ENCODE measurements at places on chromosomes 5 and 9. TPM values are rescaled to one million over a fixed set of nuclear protein-coding genes. Genes with fewer than 3 reads are reported as not detected.

GRCh38 chr5:151917904-151918303 is 6.7 kb downstream of the GLRA1 start:
- no peak for DNase-seq

DNA sequence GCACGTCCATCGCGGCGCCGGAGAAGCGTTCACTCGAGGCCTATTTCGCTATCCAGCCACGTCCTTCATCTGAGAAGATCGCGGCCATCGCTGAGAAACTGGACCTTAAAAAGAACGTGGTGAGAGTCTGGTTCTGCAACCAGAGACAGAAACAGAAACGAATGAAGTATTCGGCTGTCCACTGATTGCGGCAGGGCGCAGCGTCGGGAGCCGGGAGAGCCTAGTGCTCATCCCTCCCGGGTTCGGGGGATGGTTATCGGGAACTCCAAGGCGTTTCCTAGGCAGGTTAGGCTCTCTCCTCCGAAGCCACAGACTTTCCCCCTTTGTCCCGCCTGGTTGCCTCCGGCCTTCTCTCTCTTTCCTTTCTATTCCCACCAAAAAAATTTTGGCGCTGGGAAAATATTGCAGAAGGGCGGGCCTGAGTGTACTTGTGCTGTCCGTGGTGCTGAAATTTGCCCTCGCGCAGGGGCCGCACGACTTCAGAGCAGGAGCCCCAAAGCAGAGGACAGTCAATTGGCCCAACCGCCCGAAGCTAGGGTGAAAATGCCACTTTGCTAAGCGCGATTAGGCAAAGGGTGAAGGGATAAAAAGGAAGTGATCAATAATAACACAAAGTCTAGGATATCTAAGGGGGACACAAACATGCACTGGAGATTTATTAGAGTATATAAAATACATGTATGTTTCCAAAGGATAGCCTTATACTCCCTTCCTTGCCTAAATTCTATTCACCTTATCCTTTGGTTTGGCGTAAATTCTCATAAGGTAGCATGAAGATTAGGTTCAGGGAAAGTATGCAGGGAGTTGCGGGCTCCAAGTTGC is 1.8 kb downstream of the POU4F3 start:
- DNase-seq, result peak; percentile 52

Gene SLC6A7
- not detected for total RNA-seq

Gene KCNV2
- total RNA-seq, result not detected

DNA sequence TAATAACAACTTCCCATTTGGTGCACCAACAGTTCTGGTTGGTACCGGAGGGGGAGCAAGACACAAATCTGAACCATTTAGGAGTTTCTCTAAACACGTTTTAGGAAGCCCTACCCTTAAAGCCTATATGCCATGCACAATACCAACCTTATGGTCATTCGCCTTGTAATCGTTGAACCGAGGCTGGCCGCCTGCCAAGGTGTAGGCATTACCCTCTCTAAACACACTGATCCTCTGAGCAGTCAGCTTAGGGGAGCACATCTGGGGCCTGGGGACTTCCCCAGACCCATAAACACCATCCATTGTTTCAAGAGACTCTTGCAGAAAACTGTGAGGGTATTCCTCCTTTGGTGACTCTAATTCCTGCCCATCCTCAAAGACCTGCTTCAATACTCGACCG is 328 bp downstream of the GRXCR2 start:
- DNase-seq, result no peak

Gene ISL1
- total RNA-seq, result not detected

DNA sequence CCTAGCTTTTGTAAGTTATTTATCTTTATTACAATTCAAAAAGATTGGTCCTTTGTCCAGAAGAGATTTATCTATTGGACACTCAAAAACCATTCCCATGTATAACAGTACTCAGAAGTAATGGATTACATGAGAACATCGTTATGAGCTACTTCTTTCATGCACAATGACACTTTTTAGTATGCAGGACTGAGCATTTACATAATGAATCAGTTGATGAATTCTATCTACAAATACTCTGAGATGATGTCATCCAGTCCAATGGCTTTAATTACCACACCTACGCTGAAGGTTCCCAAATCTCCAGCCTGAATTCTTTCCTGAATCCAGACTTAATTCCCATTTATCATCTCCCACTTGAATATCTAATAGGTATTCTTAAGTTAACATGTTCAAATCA is 75.3 kb downstream of the PTBP3 start:
- no peak for DNase-seq

Gene CEL
- total RNA-seq, result 0.12 TPM

Gene ZFP37
- 6.0 TPM for total RNA-seq

Gene GPX3
- 4.4 TPM for total RNA-seq

DNA sequence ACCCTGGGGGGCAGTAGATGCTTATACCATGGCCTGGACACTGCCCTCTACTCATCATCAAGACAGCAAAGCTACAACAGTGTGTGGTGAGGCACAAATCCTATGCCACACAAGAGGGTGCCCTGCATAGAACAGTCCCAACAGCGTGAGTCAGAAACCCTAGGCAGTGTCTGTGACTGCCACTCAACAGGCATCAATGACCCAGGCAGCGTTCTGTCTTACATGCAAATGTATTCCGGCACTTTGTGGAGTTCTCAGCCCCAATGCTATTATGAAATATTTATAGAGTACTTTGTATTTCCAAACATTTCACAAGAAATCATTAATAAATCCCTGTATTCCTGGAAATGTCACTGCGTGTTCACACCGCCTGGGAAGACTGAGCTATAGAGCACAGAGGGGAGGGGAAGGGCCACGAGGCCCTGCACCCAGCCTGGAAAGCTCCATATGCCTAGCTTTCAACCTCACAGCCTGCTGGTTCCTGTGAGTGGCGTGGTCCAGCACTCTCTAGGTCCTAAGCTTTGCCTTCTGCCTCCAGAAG is 77.7 kb downstream of the NIPSNAP3B start:
- DNase-seq, result no peak

GRCh38 chr5:69334793-69335268 is 2.2 kb upstream of the CCDC125 start:
- DNase-seq, result peak; percentile 75

GRCh38 chr9:133788819-133789717 is 50.9 kb upstream of the SARDH start:
- DNase-seq, result no peak

DNA sequence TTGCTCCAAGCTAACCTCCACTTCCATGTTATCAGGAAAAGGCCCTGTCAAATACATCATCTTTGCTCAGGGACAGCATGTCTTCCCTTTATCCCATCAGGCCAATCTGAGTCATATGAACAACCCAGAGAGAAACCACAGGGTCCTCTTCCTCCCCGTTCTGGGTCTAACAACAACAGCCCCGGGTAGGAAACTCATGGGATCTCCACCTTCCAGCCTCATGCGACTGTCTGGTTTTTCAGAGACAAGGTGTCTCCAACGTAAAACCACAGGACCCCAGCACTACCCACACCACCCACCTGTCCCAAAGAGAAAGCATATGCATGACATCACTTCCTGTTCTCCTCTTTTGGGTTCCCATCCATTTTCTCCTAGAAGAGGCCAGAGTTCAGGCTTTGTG is 217.9 kb downstream of the ENC1 start:
- DNase-seq, result peak; percentile 25

- DNase-seq, result no peak
Measured at GRCh38 chr5:82115858-82116257, 144.0 kb downstream of the ATG10 start.

Gene SPINK7
- total RNA-seq, result not detected

DNA sequence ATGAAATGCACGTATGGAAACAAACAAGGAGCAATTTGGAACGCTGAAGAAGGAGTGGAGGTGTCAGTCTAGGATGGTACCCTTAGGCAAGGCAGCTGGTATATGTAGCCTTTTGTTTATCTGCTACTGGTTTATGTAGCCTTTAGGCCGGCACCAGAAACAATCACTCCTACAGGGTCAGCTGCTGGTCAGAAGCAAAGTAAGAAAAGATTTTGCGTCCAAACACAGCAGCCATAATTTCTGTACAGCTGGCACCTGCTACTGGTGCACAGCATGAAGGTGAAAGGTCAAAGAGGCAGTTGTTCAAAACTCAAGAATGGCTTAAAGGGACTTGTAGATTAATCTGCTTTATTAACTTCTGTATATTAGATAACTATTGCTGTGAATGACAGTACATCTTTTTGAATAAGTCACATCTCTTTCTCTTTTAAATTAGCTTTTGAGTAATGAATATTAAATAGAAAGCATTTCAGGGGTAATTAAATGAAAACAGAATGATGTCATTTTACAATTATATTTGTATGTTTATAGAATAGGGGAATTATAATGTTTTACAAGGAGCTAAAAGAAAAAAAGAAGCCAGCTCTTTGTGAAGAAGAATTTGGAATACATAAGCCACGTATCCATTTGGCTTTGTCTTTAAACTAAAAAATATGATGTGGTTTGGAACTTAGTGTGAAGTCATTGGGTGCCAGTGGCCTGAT is 33.1 kb upstream of the TLX3 start:
- no peak for DNase-seq

Gene CREBRF
- total RNA-seq, result 6.5 TPM

Gene ACTL7A
- total RNA-seq, result not detected

GRCh38 chr9:3370715-3371114 is 155.1 kb downstream of the RFX3 start:
- no peak for DNase-seq

DNA sequence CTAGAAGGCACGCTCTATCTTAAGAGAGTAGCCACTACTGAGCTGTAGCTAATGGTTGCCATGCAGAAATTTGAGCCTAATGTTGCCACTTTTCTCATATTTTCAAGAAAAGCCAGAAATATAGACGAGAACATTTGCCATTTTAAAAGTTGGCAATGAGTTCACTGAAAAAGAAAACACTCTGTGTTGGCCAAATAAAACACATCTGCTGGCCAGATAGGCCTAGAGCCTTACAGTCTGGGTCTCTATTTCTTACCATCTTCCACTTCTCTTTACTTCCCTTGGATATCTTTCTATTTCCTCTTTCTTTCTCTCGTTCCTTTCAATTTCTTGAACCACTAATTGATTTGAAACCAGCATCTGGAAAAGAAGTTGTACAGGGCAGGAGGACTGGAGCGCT is 36.6 kb upstream of the VCAN start:
- DNase-seq, result no peak

DNA sequence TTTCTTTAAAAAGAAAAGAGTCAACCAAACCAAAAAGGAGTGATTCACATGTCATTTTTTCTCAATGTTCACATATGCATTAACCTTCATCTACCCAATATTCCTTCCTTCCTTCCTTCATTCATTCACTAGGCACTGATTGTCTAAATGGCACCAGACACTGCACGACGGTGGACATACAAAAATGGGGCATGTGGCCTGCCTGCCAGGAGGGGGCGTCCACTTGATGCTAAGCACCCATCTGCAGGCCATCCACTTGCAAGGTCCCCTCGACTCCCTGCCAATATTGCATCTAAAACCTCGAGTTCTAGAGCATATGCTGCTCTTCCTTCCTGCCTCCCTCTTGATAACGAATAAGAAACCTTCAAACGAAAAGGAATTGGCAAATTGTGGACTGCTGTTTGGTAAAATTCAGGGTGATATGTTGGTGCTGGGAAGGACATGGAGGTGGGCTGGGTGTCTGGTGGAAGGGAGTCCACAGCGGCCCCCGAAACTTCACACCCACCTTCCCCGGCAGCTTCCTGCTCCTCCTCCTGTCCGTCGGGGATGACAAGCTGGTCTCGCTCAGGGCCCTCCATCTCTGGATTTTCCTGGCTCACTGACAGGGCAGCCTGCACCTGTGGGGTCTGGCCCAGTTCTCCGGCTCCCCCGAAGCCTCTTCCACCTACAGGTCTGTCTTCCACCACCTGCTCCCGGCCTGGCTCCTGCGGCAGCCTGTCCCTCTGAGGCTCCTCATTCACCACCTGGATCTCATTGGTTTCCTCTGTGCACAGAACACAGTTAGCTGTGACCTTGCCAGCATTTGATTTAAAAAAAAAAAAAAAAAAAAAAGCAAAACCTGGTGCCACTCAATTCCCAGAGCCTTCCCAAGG is 64.3 kb downstream of the GOLM1 start:
- peak; percentile 48 for DNase-seq

DNA sequence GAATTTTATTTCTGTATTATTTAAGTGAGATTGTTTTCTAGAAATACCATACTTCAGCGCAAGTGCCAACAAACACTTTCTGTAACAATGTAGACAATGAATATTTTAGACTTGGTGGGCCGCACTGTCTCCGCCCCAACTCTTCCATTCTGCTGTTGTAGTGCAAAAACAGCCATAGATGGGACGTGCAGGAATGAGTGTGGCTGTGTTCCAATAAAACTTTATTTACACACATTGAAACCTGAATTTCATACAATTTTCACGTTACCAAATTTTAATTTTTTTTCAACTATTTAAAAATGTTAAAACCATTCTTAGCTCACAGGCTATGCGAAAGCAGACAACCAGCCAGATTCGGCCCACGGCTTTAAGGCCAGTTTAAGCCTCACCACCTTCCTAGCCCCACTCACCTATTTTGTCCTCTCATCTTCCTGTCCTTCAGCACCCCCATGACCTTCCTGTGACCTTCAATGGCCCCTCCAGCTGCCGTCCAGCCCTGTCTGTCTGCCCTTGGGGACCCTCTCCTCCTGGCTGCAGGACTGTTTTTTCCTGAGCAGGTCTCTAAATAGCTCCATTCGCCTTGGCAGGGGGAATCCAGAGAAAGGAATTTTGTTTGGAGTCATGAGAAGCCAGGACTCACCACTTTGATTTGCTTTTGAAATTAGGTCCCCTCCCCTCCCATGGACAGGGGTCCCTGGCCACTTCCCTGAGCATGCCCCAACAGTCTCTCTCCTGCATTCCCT is 11.2 kb upstream of the ANXA6 start:
- DNase-seq, result no peak

GRCh38 chr5:40383749-40384651 is 295.7 kb upstream of the PTGER4 start:
- peak; percentile 82 for DNase-seq

Gene RNF180
- under 0.01 TPM for total RNA-seq

DNA sequence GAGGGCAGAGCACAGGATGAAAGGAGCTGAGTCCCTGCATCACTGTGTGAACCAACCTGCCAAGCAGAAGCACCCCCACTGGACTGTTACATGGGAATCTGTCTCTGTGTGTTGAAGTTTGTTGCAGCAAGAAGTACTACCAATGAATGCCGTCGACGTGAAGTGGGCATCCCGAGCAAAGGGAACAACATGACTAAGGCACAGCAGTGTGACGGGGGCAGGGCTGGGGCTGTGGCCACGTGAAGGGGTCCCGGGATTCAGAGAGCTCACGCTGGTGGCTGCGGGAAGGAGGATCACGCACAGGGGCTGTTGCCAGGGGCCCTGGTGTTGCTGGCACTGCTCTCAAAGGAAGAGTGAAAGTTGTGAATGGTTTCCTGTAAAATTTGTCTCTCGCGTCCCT is 27.5 kb upstream of the GABBR2 start:
- no peak for DNase-seq

- DNase-seq, result no peak
Measured at GRCh38 chr9:37511016-37512010, 25.6 kb downstream of the POLR1E start.

GRCh38 chr5:65948115-65948747 is 21.9 kb downstream of the ERBIN start:
- DNase-seq, result no peak

Gene NRARP
- 0.12 TPM for total RNA-seq

All from RPMI7951 (cell line).